ENCODE measurements at places on chromosomes 2 and 18.

- no peak for DNase-seq
Measured at GRCh38 chr2:8984855-8985254, 18.6 kb downstream of the MBOAT2 start.

GRCh38 chr2:11073776-11074175, 81.5 kb upstream of the SLC66A3 start:
- DNase-seq, result no peak

DNA sequence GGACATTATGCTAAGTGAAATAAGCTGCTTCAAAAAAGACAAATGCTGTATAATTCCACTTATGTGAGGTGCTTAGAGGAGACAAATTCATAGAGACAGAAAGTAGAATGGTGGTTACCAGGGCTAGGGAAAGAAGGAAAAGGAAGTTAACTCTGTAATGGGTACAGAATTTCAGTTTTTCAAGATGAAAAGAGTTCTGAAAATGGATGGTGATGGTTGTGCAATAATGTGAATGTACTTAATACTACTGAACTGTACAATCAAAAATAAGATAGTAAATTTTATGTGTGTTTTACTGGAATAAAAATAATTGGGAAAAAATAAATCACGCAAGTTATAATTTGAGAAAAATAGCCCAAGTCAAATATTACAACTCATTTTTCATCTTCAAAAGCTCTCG, 27.5 kb downstream of the ARHGAP25 start:
- DNase-seq, result no peak

DNA sequence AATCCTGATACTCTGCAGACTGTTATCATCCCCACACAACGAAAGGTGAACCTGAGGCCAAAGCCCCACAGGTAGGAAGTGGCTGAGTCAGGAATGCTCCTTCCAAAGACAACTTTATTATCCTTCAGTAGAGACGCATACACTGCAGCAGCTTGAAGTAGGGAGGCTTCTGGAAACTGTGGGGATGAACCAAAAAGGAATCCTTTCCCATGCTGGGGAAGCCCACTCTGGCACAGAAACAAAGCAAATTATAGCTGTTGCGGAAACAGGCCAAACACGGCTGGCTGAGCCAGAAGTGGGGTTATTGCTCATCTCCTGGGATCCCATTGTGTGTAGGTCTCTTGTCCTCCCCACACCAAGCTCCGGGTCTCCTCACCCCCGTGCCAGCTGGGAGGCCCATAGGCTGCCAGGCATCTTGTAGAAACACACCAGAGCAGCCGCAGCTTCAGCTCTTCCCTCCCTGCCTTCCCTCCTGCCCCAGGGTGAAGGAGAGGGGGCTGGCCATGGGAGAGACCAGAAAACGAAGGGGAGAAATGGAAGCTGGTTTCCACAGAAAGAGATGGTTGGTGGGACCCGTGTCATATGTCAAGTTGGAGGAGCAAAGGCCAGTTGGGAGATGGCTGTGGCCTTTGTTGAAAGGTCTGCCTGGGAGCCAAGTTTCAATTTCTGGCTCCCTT, 176.9 kb upstream of the NABP1 start:
- DNase-seq, result no peak

Measured in sciatic nerve (tissue), 2 donors.